Chondrocyte (in vitro differentiated cells): ENCODE measurements at places on chromosomes 3 and 15.

DNA sequence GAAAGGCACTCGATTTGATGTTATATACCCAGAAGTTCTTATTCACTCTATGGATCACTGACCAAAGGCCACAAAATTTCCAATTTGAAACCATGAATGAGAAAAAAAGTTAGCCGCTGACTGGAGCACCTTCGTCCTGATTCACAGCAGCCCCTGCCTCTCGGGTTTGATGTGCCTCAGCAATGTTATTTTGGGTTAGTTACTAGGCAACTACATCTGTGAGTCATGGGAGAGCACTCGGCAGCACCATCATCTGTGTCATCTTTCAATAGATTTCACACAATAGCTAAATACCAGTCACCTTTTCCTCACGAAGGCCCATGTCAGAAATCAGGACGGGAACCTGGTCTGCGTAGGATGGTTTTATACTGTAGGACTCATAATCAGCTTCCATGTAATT lies 269.2 kb downstream of the ZBBX start:
- DNase-seq: no peak

DNA sequence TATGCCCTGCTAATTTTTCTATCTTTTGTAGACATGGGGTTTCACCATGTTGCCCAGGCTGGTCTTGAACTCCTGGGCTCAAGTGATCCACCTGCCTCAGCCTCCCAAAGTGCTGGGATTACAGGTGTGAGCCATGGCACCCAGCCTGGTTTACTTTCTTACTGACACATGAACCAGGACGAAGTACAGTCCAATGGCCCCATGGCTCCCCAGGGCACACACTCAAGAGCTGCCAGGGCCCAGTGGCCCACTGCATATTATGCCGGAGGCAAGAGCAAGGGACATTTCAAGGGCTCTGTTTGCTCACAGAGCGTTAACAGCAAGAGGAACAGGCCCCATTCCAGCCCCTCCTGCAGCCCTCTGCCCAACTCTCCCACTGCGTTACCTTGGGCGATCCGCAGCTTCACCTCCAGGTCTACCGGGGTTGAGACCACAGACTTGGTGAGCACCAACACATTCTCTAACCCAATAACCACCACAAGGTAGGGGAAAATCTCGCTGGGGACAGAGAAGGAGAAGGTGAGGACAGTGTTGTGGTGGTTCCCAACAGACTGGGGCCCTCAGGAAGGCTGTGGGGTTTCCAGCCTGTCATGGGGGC lies 42.8 kb downstream of the PTPN23 start:
- peak; percentile 63 for DNase-seq

DNA sequence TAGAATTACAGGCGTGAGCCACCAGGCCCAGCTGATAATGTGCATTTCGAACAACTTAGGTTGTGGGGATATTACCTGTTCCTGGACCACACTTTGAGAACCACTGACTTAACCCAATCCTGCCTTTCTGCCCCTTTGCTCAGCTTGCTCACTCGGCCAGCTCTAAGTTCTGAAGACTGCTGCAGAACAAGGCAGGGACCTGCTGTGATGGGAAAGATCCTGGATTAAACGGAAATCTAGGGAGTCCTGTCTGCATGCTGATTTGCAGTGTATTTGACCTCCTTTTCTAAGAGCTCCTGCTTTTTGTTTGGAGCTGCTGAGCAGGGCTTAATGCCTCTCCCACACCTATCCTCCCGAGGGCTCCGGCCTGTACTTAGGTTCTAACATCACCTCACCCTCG lies 2.9 kb downstream of the LTK start:
- no peak for DNase-seq

- DNase-seq: no peak
These were observed 47.5 kb downstream of the ASTE1 start for GRCh38 chr3:130979117-130979516.

- no peak for DNase-seq
These were observed 423.2 kb downstream of the EPHB1 start for GRCh38 chr3:135218304-135218703.

GRCh38 chr3:108093616-108094015 lies 2.8 kb upstream of the CD47 start:
- DNase-seq: no peak

DNA sequence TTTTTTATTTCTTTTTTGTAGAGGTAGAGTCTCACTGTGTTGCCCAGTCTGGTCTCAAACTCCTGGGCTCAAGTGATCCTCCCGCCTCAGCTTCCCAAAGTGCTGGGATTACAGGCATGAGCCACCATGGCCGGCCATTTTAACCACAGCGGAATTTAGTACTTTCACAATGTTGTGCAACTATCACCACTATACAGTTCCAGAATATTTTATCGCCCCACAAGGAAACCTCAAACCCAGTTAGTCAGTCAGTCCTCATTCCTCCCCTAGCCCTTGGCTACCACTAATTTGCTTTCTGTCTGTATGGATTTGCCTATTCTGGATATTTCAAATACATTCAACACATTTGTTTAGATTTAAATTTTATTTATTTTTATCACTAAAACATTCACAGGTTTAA lies 15.5 kb upstream of the HOMER2 start:
- no peak for DNase-seq

DNA sequence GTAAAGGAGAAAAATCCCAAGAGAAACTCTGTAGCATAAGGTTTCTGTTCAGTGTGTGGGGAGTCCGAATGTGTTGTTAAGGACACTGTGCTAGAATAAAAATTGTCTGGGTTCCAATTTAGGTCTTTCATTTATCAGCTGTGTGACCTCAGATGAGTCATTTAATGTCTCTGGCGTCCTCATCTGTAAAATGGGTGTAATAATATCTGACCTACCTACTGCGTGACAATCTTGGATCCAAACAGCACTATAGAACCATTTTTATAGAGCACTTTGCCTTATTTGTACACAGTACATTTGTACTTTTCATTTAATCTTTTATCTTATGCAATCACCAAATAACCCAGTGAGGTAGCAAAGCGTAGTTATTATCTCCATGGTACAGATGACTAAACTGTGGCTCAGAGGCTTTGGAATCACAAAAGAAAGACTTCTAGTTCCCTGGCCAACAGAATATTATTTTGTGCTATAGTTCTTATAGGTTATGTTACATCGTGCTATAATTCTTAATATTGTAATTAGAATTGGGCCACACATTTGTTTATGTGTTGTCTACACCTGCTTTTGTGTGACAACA lies 46.6 kb upstream of the TNIK start:
- DNase-seq: no peak

DNA sequence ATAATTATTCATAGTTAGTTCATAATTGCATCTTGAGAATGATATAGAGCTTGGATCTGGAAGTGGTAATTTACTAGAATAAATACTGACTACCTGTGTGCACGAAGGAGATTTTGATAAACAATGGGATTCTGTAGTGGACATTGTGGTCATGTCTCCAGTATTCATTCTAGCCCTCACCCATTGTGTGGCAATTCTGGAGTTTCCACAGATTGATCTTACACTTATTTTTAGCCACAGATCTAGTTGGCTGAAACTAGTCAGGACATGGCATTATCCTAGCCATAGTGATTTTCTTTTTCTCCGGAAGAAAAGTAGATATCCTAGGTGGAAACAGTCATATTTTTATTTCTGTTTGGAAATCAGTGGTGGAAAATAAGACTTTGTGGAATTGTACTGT lies 833.1 kb downstream of the NAALADL2 start:
- DNase-seq: no peak

GRCh38 chr3:11651900-11652299 lies 8.2 kb upstream of the VGLL4 start:
- no peak for DNase-seq

DNA sequence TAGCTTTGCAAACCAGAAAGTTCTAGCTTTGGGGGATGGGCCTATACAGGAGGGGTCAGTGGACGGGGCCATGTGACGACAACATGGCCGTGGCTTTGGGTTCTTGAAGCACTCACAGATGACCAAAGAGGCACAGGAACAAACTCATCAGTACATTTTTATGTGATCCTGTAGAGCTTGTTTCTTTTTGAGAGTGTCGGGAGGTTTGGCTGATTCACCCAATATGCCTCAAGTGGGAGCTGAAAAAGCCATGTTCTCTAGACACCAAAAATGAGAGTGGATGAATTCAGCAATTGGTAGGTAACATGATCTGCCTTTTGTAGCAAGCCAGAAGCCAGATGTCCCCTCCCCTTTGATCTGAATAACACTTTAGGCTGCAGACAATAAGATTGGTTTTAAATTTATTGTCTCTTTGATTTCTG lies 30.1 kb downstream of the GREM1 start:
- DNase-seq: no peak

GRCh38 chr3:142117056-142117851 lies 32.1 kb downstream of the TFDP2 start:
- no peak for DNase-seq

DNA sequence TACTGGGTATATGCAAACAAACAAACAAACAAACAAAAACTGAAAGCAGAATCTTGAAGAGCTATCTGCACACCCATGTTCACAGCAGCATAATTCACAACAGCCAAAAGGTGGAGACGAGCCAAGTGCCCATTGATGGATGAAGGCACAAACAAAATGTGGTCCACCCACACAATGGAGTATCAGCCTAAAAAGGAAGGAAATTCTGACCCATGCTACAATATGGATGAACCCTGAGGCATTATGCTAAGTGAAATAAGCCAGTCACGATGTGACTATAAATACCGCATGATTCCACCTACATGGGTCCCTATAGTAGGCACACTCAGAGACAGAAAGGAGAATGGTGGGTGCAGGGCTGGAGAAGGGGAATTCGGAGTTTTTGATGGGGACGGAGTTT lies 24.1 kb downstream of the XPC start:
- DNase-seq: no peak

GRCh38 chr15:52140646-52141045 lies 28.1 kb upstream of the BCL2L10 start:
- DNase-seq: no peak

DNA sequence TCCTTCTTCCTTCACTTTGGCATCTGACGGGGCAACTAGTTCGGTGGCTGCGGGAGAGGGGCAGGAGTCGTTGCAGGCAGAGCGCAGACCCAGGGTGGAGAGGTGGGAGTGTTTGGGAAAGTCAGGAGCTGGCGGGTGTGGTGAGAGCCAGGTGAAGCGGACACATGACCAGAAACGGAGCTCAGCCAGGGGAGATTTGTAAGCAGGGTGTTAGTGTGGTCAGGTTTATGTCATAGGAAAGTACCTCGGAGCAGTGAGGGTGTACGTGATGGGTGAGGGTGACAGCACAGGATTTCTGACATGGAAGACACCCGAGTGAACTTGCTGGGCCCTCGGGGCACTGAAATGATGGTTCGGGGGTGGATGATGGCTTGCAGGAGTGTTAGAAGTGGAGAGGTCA lies 247.4 kb upstream of the TPM1 start:
- no peak for DNase-seq

DNA sequence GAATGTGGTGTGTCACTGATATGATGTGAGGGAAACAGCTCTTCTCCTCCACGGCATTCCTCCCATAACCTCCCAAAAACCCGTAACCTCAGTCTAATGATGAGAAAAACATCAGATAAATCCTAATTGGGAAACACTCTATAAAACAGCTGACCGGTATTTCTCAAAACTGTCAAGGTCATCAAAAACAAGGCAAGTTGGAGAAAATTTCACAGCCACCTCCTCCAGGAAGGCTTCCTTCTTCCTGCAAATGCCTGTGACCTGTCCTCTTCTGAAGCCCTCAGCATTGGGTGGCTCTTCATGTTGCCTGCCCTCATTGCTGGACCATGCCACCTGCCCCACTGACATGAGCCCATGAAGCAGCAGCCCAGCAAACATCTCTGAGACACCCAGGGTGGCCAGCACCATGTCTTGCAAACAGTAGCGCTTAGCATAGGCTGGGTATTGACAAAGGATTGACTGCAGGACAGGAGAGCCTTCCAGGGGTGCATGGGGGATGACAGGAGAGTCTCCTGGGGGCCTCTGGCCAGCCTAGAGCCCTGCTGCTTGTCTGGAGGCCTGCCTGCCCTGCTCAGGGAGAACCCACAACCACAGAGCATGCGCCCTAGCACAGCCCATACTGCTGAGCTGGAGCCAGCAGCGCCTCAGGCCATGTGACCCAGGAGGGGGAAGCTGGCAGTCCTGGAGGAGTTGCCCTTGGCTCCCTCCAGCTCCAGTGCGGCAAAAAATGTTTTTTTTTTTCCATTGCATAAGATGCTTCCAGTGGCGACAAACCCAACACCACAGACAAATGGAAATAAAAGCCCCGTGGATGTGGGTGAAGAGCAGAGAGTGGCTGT lies 49.7 kb downstream of the XXYLT1 start:
- DNase-seq: no peak
